Fibroblast of skin of right quadriceps (primary cell): ENCODE measurements at places on chromosomes 1 and 21.

DNA sequence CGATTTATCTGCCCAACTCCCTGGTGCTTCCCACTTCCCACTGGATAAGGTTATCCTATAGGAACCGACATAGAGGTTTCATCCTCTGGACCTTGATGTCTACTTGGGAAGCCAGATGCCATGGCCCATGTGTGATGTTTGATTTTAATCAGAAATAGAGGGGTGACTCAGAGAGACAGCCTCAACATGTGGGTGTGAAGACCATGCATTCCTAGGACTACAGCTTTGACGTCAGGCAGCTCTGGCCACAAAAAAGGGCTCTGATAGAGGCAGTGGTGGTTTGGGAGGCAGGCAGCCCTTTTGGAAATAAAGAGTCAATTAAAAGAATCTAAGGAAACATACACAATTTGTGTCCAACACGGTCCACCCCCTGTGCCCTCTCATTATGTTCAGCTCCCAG lies 5.2 kb upstream of the SH2D2A start:
- DNase-seq, result peak; percentile 73

GRCh38 chr1:232223183-232223708 lies 406.7 kb downstream of the SIPA1L2 start:
- DNase-seq, result no peak

DNA sequence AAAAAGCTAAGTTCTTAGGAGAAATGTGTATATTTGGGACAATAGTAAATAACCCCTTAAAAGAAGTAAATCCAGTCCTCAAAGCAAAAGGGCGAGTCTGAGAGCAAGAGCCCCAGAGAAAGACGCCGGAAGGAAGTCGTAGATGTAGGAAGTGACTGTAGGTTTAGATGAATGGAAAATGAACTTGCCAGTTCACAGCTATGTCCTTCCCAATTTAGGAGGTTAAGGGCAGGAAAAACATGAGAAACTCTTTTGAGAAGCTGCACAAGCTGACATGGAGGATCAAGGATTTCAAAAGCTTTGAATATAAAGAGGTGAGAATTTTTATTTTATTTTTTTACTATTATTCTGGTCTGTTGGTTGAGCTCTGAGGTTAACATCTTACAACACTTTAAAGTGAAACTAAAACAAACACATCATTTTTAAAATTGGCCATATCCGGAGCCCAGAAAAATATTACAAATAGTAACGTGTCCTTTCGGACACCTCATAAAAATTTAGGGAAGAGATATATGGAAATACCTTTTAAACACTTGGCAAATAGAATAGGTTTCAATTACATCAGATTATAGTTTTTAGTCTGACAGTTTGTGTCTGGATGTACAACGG lies 1178.6 kb downstream of the MRPL39 start:
- no peak for DNase-seq

- DNase-seq, result no peak
Measured at GRCh38 chr21:45104560-45104959, 30.2 kb downstream of the ADARB1 start.

GRCh38 chr1:204106825-204107224 lies 33.9 kb downstream of the SOX13 start:
- no peak for DNase-seq

- no peak for DNase-seq
Measured at GRCh38 chr1:5479876-5480646, 512.2 kb downstream of the NPHP4 start.

DNA sequence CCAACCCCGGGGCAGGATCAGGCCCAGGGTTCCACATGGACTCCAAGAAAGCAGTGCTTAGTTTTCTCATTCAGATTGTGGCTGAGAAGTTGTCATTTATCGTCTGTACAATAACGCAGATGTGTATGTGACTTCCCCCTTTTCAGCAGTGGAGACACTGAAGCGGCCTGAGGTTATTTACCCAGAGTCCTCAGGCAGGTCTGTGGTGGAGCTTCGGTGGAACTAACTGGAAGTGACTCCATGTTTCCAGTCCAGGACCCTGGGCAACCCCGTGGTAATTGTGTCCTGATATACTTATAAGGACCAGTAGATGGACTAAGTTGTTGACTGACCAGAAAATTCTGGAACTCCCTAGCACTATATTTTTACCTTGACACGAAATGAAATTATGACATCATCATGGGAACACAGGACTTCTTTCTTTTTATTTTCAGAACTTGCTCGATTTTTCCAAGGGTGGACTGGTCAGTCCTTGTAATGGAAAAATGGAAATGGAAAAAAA lies 1.0 kb upstream of the IER5 start:
- no peak for DNase-seq

DNA sequence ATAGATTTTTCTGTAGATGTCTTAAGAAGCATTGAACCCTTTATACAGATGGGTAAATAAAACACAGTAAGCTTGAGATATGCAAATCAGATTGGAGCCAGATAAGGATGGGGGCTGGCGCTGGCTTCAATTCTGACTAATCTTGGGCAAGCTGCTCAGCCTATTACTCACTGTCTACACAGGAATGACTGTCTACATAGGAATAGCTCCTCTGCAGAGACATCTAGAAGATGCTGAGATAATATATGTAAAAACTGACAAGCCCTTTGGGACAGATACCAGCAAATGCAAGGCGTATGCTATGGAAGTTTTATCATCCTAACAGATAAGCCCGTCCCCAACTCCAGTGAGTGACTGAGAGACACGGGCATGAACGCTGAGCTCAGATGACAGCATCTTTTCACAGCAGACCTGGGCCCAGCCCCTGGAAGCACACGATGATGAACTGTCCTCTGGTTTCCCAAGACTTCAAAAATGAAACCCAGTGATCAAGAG lies 1.7 kb downstream of the CLDN14 start:
- DNase-seq, result peak; percentile 94

DNA sequence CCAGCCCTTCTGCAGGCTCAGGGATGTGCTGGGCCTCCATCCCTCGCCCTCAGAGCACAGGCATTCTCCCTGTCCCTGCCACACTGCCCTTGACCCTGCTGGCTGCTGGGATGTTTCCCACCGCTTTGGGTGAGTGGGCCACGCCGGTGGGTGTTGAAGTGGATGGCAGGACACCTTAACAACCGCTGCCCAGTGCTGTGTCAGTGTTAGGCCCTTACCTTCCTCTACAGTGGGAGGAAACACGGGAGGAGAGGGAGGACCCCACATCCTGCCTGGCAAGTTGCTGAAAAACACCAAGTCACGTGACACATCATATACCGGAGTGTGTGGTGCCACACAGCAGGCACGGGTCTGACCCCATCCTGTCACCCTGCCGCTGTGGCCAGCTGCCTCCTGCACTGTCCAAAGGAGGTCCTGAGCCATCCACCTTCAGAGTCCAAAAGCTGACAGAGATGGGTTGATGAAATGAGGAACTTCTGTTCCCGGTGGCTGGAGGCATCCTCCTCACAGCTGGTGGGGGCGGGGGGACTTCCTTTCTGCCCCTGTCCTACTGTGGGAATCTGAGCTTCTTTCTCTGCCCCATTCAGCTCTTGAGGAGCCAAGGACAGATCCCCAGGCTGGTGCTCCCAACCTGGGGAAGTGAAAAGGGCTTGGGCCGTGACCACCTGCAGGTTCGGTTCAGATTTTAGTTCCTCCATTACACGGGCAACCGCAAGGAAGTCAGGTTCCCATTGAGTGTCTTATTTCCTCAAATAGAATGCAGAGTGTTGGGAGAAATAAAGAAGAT lies 3.2 kb upstream of the THEMIS2 start:
- no peak for DNase-seq

DNA sequence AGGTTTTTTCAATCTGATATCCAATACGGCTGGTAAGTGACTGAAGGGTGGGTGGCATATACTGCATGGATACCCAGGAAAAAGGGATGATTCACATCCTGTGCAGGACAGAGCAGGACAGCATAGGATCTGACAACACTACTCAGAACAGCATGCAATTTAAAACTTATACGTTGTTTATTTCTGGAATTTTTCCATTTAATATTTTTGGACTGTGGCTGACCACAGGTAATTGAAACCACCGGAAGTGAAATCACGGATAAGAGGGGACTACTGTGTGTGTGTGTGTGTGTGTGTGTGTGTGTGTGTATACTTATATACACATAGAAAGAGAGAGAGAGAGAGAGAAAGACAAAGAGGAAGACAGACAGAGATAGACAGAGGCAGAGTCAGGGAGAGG lies 23.0 kb downstream of the ERICH3 start:
- DNase-seq, result peak; percentile 42

DNA sequence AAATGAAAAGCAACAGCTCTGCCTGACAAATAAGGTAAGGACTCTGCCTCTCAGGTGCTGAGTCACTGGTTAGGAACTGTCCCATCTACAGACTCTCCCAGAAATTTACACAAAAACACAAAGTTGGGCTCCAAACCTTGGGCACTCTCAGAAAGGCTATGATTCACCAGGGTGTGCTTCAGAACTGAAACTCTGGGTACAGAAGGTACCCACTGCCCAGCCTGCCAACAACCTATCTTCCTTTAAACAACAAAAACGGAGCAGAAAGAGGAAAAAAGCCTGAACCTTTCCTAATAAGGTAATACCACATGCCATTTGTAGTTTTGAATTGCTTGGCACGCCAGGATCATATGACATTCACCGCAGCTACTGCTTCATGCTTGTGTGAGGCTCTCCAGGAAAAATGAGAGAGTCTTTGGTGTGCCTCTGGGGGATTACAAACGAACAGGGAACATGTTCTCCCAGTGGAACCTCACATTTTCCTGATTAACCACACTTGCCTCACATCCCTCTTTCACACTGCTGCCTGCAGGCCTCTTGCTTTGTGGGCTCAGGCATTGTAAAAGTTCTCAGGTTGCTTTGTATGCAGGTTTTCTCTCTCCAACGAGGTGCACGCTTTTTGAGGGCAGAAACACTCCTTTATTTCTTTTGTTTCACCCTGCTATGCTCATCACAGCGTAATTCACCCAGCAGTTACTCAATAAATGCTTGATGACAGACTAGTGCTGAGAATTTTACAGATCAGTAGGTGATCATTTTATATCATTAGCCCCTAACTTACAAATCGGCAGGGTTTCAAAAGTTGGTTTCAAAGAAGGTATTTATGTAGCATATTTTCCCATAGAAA lies 65.1 kb downstream of the GADD45A start:
- peak; percentile 94 for DNase-seq

GRCh38 chr1:203325418-203326091 lies 20.2 kb downstream of the BTG2 start:
- no peak for DNase-seq

- DNase-seq, result no peak
Measured at GRCh38 chr21:36127250-36127904, 7.5 kb upstream of the CBR3 start.

DNA sequence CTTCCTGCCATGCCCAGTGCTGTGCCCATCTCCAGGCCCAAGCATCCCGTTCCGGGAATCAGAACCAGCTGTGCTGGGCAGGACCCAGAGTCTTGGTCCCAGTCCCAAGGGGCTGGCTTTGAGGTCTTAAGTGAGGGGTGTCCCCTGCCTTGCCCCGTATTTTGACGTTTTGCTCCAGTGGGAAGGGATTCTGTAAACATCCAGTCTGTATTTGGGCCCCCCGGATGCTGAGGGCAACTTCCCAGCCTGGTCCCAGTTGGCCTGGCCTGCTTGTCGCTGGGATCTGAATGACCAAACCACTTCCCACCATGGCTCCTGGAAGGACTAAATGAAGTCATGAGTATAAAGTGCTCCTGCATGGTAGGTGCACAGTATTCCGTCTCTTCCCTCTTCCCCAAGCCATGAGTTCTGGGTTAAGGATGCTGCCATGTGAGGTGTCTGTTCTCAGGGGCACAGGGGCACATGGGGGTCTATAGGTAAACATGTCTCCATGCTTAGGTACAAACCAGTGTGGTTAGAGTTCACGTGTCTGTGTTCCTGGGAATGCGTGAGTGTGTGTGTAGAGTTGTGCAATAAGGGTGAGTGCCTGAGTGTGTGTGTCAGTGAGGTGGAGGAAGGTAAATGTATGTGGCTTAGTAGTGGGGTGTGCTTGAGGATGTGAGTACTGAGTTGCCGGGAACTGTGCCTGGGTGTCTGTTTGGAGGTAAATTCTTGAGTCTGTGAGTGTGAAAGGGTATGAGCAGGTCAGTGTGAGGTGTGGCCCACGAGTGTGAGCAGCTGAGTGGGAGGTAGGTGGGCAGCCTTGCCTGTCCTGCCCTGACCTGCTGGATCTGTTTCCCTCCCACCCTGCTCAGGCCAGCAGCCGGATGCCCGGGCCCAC lies 1.5 kb downstream of the B4GALT2 start:
- peak; percentile 49 for DNase-seq

GRCh38 chr1:153466908-153467307 lies 6.5 kb upstream of the S100A7 start:
- DNase-seq, result peak; percentile 39

DNA sequence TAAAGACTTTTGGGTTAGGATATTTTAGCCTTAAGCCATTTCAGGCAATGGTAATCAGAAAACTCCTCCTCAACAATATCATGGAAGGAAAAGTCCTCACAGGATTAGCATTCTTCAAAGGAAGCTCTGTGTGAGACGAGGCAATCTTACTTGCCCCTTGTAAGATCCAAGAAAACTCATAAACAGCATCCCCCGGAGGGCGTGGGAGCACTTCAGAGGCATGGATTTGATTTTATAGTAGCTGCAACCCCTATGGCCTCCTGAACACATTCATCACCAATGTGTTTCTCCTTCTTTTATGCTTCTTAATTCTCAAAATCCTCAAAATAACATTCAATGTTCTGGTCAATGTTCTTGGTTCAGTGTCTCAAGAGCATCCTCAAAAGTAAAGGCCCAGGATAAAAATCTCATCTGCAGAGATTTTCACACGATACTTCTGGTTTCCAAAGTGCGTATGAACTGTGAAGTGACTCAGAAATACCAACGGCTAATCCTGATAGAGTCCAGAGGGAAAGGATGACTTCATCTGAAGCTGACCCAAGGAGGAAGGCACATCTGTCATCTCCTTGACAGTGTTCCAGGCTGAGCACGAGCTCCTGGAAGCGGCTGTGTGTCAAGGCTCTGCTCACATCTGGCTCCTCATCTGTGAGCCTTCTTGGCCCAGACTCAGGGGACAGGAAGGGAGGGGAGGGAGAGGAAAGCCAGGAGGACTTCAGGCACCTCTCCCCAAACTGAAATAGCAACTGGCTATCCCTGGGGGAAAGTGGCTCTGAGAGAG lies 49.3 kb upstream of the PSEN2 start:
- DNase-seq, result peak; percentile 94

DNA sequence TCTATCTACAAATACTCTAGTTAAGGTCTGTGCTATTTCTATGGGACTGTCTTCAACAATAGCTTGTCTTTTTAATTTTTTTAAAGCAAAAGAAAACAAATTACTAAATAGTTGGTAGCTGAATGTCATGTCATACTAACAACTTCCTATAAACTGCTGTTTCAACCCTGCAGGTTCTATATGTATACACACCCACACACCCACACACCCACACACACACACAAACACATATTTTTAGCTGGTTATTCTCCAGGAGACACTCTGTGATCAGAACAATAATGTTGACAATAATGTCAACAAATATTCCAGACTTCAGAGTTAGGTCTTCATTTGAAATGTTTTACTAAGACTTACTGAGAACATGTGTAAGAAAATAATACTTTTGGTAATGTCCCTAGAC lies 66.7 kb downstream of the AK5 start:
- no peak for DNase-seq
